ENCODE measurements at places on chromosomes 16 and 17. TPM values are rescaled to one million over a fixed set of nuclear protein-coding genes. Genes with fewer than 3 reads are reported as not detected.

GRCh38 chr17:77323413-77324171 is 182.8 kb downstream of the SEC14L1 start:
- no peak for DNase-seq

DNA sequence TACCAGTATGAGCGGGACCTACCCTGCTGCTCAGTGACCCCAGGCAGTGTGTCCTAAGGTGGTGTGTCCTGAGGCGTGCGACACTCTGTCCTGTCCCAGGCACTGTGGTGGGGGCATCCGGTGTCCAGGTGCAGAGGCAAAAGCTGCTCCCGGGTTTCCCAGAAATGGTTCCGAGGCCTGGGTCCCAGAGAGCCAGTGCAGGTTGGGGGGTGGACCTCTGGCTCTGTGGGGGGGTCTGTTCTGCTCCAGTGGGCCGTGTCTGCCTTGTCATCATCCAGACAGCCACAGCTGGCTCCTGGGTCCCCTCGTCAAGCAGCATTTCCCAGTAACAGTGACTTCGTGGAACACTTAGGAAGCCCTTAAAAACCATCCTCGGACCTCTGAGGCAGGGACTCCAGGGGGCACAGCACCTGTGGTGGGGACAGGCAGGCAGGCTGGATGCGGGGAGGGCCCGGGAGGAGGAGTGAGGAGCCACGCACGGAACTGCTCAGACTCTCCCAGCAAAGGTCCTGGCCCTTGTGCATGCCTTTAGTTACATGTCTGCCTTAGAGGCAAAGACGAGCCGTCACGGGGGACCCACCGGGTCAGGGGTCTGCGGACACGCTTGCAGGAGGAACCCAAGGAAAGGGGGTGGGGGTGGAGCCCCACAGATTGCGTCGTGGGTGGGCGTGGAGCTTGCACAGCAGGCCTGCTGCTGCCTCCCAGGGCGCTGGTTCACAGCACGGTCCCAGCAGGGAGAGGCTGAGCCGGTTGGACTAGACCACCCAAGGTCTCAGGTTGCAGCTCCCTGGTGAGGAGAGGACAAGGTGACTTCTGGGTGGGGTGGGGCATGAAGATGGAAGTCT is 5.6 kb downstream of the SLC16A3 start:
- DNase-seq = no peak

The TVP23A gene
- total RNA-seq = 0.60 TPM

The COQ9 gene
- 31.4 TPM for total RNA-seq

The TUBB3 gene
- total RNA-seq = 1.3 TPM

Measured in activated T-cell treated with anti-CD3 and anti-CD28 coated beads, Interleukin-2, amount 50 U/mL, for 72 hours (primary cell).